Endodermal cell (in vitro differentiated cells): ENCODE measurements at places on chromosomes 6 and 20. TPM values are rescaled to one million over a fixed set of nuclear protein-coding genes. Genes with fewer than 3 reads are reported as not detected.

DNA sequence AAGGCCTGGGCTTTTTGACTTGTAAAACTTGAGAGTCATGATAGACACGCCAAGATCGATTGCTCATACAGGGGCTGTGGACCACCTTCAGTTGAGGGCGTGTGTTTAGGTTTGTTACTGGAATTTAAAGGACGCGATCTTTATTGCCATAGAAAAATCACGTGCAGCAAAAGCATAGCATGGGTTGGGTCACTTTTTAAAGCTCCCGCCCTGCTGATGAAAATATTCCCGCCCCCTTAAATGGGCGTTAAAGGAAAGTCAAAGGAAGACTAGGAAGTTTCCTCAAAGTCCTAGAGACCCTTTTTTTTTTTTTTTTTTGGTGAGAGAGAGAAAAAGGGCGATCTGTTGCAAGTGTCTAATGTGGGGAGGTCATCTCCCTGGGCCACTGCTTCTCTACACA lies 23.1 kb downstream of the TFAP2A start:
- no peak for DNase-seq

GRCh38 chr6:36335465-36336207 lies 1.1 kb downstream of the BNIP5 start:
- peak; percentile 24 for DNase-seq

- DNase-seq = no peak
These were observed 108.6 kb downstream of the CEBPB start for GRCh38 chr20:50299325-50299629.

GRCh38 chr20:20630551-20630950 lies 81.9 kb downstream of the RALGAPA2 start:
- DNase-seq = no peak

GRCh38 chr6:113447088-113447831 lies 409.9 kb upstream of the MARCKS start:
- no peak for DNase-seq

The ZBTB9 gene
- total RNA-seq = 6.0 to 20.6 TPM (median 15.5 TPM) in 3 replicates

The UBR2 gene
- 20.0 and 22.5 TPM in 2 replicates for total RNA-seq

GRCh38 chr6:97074785-97075184 lies 150.3 kb downstream of the KLHL32 start:
- no peak for DNase-seq

- no peak for DNase-seq
These were observed 28.8 kb downstream of the METTL24 start for GRCh38 chr6:110329348-110329713.

The EDN3 gene
- total RNA-seq = not detected in 3 replicates

GRCh38 chr6:21131406-21131805 lies 462.1 kb upstream of the SOX4 start:
- no peak for DNase-seq
